Sciatic nerve (tissue), 2 donors: ENCODE measurements at places on chromosomes 13 and 19. TPM values are rescaled to one million over a fixed set of nuclear protein-coding genes. Genes with fewer than 3 reads are reported as not detected.

DNA sequence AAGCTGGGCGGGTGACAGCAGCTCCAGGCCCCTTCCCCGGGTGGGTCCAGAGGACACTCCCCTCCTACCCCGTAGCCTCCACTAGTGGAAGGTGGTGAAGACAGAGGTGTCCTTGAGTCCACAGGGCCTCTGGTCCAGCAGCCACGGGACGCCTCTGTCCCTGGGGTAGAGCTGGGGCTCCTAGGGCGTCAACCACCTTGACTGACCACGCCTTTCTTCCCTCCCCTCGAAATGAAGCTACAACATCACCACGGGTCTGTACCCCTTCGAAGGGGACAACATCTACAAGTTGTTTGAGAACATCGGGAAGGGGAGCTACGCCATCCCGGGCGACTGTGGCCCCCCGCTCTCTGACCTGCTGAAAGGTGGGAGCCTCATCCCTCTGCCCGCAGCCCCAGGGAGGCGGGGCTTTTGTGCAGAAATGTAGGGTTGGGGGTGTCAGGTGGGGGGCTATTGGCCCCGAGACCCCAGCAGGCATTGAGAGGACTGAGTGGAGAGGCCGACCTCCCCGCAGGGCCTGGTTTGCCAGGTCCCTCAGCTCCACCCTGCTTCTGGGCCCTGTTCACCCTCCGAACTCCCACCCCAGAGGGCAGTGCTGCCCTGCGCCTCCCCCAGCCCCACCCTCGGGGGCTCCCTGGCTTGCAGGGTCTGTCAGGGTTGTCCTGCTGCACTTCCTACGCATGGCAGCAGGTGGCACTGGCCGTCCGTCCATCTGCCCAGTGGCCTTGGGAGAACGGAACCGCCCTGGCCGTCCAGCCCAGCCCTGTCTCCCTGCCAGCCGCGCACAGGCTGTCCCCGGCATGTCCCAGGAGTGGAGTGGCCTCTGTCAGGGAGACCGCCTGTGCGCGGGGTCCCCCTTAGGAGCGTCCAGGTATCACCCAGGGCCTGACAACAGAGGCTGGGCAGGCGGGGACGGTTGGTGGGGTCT is 15.7 kb downstream of the STK11 start:
- peak; percentile 84 for DNase-seq

DNA sequence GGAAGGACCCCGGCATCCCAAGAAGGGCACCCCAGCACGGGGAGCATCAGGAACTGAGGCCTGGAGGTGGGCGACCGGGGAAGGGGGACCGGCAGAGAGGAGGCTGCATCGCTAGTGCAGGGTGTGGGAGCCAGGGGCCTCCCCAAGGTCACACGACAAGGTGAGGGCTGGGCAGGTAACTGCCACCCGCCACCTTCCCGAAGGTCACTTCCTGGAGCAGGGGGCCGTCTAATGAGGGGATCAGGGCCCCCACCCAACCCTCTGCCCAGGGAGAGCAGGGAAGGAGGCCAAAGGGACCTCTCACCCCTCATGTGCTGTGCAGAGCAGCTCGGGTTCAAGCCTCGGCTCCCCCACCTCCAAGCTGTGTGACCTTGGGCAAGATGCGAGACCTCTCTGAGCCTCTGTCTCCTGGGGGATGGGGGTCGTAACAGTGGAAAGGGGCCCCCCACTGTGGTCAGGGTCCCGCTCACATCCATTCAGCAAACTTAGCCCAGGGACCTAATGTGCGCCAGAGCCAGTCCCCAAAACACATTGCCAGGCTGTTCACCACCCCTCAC is 6.0 kb downstream of the ZBTB7A start:
- no peak for DNase-seq

- no peak for DNase-seq
These were observed 707.5 kb downstream of the SLITRK6 start for GRCh38 chr13:85091631-85092234.

DNA sequence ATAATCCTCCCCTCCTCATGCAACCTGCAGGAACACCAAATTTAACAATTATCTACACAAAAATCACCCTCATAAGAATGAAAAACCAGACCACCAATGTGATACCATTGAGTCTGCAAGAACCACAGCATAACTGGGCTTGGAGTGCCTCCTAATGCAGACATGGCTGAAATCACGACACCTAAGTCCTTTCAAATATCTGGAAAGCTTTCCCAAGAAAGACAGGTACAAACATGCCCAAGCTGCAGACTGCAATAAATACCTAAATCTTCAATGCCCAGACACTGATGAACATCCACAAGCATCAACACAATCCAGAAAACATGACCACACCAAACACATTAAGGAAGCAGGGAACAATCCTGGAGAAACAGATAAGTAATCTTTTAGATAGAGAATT is 417.1 kb downstream of the LMO7 start:
- no peak for DNase-seq

DNA sequence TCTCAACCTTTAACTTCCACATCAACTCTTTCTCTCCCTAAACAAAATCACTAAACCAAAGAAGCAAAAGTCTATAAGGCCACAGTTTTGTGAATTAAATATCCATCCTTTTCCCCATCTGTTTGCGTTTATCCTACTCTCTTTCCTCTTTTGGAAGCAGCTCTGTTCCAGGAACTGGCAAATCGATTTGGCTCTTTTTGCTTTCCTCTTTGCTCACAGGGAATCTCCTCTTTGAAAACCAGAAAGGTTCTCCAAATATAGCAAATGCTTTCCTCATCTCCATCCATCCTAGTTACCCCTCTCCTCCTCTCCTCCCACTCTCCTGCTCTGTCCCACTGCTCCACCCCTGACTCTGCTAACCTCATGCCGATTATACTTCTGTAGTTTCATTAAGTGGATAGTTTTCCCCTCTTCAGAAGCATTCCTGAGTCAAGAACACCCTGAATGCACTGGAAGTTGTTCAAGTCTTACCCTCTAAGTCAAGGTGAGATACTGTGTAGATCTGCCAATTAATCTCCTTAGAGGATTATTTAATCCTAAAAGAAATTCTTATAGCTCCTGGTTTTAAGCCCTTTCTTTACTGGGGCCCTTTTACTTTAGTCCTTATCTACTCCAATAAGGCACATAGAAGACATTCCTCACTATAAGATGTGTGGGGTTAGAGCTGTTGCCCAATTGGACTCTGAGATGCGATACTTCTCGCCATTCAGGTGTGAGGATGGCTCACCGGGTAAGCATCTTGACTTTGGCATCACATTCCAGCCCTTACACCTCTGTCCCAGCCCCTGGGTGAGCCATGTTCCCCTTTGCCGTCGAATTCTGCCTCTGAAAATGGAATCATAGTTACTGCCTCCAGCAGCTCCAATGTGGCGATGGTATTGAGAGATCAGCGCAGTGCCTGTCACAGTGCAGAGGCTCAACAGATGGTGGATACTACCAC is 67.6 kb downstream of the COL4A2 start:
- DNase-seq, result no peak

DNA sequence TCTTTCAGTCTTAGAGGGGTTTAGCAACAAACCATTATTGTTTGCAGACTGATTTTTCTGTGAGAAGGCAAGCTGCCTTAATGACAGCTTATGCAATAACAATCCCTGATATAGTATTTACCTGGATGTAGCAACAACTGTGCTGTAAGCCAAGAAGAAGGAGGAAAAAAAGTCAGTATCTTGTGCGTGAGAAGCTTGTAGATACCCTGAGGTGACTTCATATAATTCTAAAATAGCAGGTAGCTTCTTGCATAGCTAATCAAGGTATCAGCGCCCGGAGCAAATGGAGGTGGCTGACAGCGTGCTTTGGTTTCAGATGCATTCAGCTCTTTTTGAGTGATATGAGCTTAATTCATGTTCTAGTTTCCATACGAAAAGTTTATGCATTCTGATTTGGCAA is 309.8 kb downstream of the KLF5 start:
- DNase-seq, result no peak

GRCh38 chr13:109198585-109198984 is 569.2 kb downstream of the MYO16 start:
- DNase-seq, result no peak

DNA sequence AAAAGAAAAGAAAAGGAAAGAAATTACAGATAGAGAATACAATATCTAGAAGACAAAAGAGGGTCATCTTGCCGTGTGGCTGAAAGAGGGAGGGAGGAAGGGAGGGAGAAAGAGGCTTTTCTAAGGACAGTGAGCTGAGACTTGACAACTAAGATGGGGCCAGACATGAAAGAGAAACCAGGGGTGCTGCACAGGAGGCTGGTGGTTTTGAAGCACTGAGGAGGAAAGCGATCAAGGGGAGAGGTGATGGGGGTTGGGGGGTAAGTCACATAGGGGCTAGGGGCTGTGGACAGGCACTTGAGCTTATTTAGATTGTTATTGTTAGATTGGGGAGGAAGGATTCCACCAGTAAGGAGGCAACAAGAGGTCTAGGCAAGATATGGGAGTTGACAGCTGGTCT is 17.3 kb downstream of the PNPLA6 start:
- DNase-seq, result no peak

DNA sequence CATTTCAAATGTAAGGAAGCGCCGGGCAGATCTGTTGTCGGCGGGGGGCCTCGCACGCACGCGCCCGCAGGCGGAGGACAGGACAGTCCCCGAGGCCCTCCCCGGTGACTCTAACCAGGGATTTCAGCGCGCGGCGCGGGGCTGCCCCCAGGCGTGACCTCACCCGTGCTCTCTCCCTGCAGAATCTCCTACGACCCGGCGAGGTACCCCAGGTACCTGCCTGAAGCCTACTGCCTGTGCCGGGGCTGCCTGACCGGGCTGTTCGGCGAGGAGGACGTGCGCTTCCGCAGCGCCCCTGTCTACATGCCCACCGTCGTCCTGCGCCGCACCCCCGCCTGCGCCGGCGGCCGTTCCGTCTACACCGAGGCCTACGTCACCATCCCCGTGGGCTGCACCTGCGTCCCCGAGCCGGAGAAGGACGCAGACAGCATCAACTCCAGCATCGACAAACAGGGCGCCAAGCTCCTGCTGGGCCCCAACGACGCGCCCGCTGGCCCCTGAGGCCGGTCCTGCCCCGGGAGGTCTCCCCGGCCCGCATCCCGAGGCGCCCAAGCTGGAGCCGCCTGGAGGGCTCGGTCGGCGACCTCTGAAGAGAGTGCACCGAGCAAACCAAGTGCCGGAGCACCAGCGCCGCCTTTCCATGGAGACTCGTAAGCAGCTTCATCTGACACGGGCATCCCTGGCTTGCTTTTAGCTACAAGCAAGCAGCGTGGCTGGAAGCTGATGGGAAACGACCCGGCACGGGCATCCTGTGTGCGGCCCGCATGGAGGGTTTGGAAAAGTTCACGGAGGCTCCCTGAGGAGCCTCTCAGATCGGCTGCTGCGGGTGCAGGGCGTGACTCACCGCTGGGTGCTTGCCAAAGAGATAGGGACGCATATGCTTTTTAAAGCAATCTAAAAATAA is 18.2 kb downstream of the IL17D start:
- no peak for DNase-seq

- no peak for DNase-seq
These were observed 119.9 kb downstream of the STK24 start for GRCh38 chr13:98457053-98457452.

DNA sequence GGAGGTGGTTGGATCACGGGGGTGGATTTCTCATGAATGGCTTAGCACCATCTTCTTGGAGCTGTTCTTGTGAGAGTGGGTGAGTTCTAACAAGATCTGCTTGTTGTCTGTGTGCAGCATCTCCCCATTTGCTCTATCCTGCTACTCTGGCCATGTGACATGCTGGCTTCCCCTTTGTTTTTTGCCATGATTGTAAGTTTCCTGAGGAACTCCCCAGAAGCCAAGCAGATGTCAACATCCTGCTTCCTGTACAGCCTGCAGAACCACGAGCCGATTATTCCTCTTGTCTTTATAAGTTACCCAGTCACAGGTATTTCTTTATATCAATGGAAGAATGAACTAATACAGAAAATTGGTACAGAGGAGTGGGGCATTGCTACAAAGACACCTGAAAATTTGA is 2.3 kb upstream of the SIGLEC12 start:
- no peak for DNase-seq

DNA sequence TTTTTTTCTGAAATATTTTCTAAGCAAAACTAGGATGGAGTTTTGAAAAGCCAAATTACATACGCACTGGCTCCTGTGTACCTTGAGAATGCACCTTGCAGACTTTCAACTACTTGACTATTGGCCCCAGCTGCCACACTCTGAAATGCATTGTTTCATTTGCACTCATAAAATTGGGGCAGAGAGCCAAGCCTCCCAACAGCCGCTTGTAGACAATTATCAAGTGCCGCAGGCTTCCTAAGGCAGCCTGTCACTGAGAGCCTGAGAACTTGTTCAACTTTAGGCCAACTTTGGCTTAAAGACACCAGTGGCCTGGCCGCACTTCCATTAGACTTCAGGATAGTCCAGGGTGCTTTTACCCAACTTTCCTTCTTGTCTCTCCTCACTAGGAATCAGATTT is 115.7 kb upstream of the STARD13 start:
- no peak for DNase-seq

DNA sequence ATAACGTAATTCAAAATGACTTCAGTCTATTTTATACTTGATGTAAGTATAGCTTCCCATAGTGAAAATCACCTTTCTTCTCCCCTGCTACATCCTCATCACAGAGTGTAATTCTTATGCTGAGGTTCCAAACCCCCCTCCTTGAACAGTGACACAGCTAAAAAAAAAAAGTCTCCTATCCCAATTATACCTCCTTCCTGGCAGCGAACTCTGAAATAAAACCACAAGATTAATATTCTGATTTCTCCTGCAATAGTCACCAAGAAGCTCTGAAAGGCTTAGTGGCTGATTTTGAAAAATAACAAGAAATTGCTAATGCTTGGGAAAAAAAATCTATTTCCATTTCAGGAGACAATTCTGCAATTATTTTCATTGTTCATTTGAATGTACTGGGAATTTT is 36.3 kb downstream of the EFNB2 start:
- no peak for DNase-seq

Gene LYPD3
- 1.6 TPM for total RNA-seq

Gene GNG7
- 11.5 TPM for total RNA-seq

Gene POMP
- 49.2 TPM for total RNA-seq

Gene TIMM44
- total RNA-seq, result 49.6 TPM

Gene DACH1
- 4.9 TPM for total RNA-seq

Gene SCEL
- total RNA-seq, result 0.09 TPM

Gene LRRC63
- 0.49 TPM for total RNA-seq

Gene NLRP7
- total RNA-seq, result not detected

Gene RETN
- total RNA-seq, result 1.1 TPM

Gene CDC42EP5
- 52.8 TPM for total RNA-seq

Gene MCEMP1
- 2.6 TPM for total RNA-seq

Gene GPR12
- total RNA-seq, result 0.53 TPM

Gene USP12
- 32.7 TPM for total RNA-seq
